A549 treated with AZD2906 at 1 μM for 4 hours (cell line): ENCODE measurements at places on chromosomes 3 and 15. TPM values are rescaled to one million over a fixed set of nuclear protein-coding genes. Genes with fewer than 3 reads are reported as not detected.

Gene ZNF80
- total RNA-seq: not detected in 5 replicates

Gene GASK1A
- total RNA-seq: not detected in 5 replicates

Gene RPL32
- total RNA-seq: 2,266 to 2,470 TPM (median 2,401 TPM) in 5 replicates

Gene C3orf52
- 8.9 to 12.3 TPM (median 10.6 TPM) in 5 replicates for total RNA-seq
